Calu3 (cell line): ENCODE measurements at places on chromosomes 6 and 20. TPM values are rescaled to one million over a fixed set of nuclear protein-coding genes. Genes with fewer than 3 reads are reported as not detected.
A peak's percentile ranks its signal among the peaks of the same experiment; 100 is the strongest.

RGS17 gene
- 0.64 and 0.78 TPM in 2 replicates for total RNA-seq

GRCh38 chr20:14235355-14235754, 102.1 kb downstream of the FLRT3 start:
- no peak overlapping the region for H3K27ac ChIP-seq
- no peaks in the 10 kb centered on the region for H3K27me3 ChIP-seq
- no peaks in the 10 kb centered on the region for H3K36me3 ChIP-seq
- no peak overlapping the region for H3K4me3 ChIP-seq
- peaks cover 10% of the 10 kb centered on the region for H3K4me1 ChIP-seq

DNA sequence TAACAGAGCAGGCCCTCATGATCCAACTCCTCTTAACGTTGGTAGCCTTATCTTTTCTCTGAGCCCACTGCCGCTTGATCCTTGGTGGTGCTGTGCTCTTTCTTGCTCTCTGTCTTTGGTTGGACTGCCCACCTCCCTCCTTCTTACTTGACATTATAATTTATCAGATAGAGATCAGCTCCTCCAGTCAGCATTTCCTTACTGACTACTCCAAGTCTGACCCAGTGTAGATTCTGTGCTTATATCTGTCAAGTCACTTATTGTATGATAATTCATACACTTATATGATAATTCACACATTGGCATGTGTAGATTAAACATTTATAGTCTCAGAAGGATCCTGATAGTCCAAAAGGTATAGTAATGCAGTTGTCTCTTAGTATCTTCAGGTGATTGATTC, 18.1 kb downstream of the PTPRA start:
- no peak for DNase-seq
- H3K4me3 ChIP-seq: no peak overlapping the region
- H3K27ac ChIP-seq: no peak overlapping the region
- peaks cover 20% of the 10 kb centered on the region for H3K4me1 ChIP-seq
- no peaks in the 10 kb centered on the region for H3K36me3 ChIP-seq

DNA sequence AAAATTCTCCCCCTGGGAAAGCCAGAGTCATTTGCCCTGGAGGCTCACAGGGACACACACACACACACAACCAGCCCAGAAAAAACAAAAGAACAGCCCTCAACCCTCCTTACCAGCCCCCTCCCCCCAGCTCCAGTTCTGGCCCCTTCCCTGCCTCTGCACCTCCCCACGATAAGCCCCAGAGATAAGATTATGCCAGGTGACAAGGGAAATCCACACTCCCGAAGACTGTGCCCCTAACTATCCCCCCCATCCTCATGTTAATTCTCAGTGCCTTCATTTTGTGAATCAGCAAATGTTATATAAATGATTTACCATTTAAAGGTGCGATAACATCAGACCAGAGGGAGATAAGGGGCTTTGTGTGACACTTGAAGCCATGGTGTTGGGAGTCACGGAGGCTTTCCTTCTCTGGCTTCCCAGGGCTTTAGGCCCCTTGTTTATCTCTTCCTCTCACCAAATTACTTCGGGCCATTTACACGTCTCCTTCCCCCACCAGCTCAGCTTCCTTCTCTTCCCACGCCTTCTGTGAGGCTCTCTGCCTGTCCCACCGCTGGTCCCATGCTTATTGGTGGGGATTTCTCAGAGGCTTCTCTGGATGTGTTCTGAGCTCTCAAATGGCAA, 12.5 kb upstream of the FOXC1 start:
- no peak for DNase-seq
- peaks cover 24% of the 10 kb centered on the region for H3K27me3 ChIP-seq

GRCh38 chr6:142030115-142030619, 102.6 kb upstream of the GJE1 start:
- H3K27me3 ChIP-seq: no peaks in the 10 kb centered on the region
- DNase-seq: peak; percentile 20
- H3K4me3 ChIP-seq: peak overlapping the region; percentile 76
- peaks cover 38% of the 10 kb centered on the region for H3K4me1 ChIP-seq

DNA sequence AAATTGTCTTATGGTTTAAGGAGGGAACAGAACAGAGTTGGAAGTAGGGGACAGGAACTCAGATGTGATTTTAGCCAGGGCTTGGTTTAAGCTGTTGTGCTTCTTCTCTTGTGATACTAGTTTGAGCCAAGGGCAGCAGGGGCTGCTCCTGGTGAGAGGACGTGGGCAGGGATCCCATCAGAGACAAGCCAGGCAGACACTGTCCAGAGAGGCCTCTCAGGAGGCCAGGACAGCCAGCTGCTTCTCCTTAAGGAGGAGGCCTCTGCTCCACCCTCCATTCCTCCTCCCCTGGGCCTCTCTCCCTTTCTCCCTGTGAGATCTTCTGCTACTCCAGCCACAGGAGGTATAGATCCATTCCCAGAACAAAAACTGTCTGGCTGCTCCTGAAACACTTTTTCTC, 108.4 kb upstream of the MLN start:
- H3K27me3 ChIP-seq: peaks cover 87% of the 10 kb centered on the region
- no peak overlapping the region for H3K4me3 ChIP-seq
- H3K4me1 ChIP-seq: no peaks in the 10 kb centered on the region
- H3K27ac ChIP-seq: no peak overlapping the region

DNA sequence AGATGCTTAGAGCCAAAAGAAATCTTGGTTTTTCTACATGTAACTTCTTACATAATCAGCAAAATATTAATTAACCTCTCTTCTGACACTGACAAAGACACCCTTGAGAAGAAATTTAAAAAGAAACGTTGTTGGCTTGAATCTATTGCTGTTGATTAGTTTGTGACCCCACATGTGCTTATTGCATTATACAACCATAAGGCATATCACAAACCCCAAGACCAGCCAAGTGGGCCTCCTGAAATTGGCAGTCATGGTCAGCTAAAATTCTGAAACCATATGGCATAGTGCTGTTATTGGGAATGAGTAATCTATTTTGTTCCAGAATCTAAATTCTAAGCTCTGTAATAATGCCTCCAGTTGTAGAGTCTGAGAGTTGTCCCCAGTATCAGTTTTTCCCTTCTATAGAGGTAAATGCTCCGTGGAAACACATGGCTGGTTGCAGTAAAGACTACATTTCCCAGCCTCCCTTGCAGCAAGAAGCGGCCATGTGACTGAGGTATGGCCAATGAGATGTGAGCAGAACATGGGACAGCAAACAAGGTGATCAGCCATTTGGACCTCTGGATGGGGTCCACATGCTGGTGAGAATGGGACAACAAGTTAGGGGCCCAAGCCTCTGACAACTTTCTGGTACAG, 42.3 kb upstream of the PTPN1 start:
- no peaks in the 10 kb centered on the region for H3K27me3 ChIP-seq
- H3K36me3 ChIP-seq: peaks cover 9% of the 10 kb centered on the region
- H3K4me1 ChIP-seq: peaks cover 31% of the 10 kb centered on the region
- H3K4me3 ChIP-seq: no peak overlapping the region
- DNase-seq: peak; percentile 70
- H3K27ac ChIP-seq: no peak overlapping the region

GRCh38 chr6:90040931-90041330, 146.7 kb downstream of the GJA10 start:
- no peaks in the 10 kb centered on the region for H3K27me3 ChIP-seq
- no peak overlapping the region for H3K27ac ChIP-seq
- H3K4me1 ChIP-seq: no peaks in the 10 kb centered on the region
- DNase-seq: no peak
- no peaks in the 10 kb centered on the region for H3K36me3 ChIP-seq

DNA sequence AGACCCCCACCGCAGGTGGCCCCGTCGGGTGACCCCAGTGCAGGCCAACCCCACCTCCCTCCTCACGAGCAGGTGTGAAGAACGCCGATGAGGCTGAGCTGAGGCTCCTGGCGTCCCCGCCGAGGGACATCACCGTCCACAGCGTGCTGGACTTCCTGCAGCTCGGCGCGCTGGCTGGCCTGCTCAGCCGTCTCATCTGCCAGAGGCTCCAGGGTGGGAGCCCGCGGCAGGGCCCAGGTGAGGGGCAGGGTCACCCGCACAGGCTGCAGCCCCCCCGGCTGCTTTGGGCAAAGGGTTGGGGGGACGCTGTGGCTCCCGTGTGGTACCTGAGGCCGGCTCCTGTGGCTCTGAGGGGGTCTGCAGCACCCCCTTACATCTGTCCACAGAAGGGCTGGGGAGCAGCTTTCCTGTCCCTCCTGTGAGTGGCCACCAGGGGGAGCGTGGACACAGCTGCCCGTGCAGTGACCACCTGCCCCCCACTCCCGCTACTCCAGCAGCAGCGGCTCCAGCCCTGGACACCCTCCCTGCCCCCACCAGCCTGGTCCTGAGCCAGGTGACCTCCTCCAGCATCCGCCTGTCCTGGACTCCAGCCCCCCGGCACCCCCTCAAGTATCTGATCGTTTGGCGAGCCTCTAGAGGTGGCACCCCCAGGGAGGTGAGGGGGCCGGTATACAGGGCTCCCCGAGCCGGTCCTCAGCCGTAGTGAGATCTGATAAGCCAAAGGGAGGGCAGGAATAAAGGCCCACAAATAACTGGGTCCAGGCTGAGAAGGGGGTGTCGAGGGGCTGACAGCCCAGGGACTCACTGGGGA, 16.5 kb downstream of the COL20A1 start:
- H3K4me1 ChIP-seq: no peaks in the 10 kb centered on the region
- peak; percentile 78 for DNase-seq
- H3K4me3 ChIP-seq: no peak overlapping the region
- no peak overlapping the region for H3K27ac ChIP-seq
- H3K27me3 ChIP-seq: peaks cover 90% of the 10 kb centered on the region

CLDN20 gene
- total RNA-seq: not detected in 2 replicates
